ENCODE measurements at places on chromosomes 2 and 18.

GRCh38 chr2:173571021-173571821 is 216.5 kb downstream of the CDCA7 start:
- no peak overlapping the region for H3K4me3 ChIP-seq
- peak; percentile 68 for DNase-seq

- DNase-seq, result no peak
- H3K27ac ChIP-seq, result peak overlapping the region; percentile 33
- no peak overlapping the region for H3K4me3 ChIP-seq
Measured at GRCh38 chr2:233490831-233491230, 75.8 kb downstream of the USP40 start.

- H3K27ac ChIP-seq, result no peak overlapping the region
- no peaks in the 10 kb centered on the region for H3K4me1 ChIP-seq
- no peak for DNase-seq
- H3K4me3 ChIP-seq, result no peak overlapping the region
- no peaks in the 10 kb centered on the region for H3K36me3 ChIP-seq
Measured at GRCh38 chr18:79366177-79367094, 29.3 kb upstream of the NFATC1 start.

DNA sequence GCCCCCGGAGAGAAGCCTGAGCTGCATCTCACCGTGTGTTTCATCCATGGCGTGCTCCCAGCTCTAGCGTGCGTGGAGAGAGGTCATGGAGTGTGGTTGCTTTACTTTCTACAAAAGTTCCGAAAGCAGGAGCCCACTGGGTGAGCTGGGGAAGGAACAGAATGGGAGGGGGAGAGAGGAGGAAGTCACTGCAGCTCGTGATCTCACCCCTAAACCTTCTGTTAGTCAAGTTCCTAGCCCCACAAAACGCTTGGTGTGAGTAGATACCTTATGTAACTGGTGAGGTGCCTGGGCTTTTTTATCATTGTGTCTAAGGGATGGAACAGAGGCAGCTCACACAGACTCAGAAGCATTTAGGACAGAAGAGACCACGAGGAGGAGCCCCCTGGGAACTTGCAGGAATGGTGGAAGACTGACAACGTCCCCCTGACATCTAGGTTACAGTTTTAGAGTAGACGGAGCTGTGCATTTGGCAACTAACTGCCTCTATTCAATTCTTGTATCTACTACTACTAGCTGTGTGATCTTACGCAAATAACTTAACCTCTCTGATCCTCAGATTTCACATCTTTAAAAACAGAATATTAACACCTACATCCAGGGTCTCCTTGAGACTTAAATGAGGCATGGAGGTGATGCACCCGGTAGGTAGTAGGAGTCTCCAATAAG is 123.3 kb downstream of the ARL4C start:
- H3K27me3 ChIP-seq, result no peaks in the 10 kb centered on the region
- peaks cover 8% of the 10 kb centered on the region for H3K4me1 ChIP-seq
- H3K4me3 ChIP-seq, result no peak overlapping the region
- DNase-seq, result no peak

GRCh38 chr18:23779696-23780303 is 90.5 kb downstream of the LAMA3 start:
- H3K27ac ChIP-seq, result no peak overlapping the region
- no peaks in the 10 kb centered on the region for H3K27me3 ChIP-seq
- no peaks in the 10 kb centered on the region for H3K36me3 ChIP-seq
- H3K4me1 ChIP-seq, result no peaks in the 10 kb centered on the region
- no peak overlapping the region for H3K4me3 ChIP-seq
- DNase-seq, result no peak

DNA sequence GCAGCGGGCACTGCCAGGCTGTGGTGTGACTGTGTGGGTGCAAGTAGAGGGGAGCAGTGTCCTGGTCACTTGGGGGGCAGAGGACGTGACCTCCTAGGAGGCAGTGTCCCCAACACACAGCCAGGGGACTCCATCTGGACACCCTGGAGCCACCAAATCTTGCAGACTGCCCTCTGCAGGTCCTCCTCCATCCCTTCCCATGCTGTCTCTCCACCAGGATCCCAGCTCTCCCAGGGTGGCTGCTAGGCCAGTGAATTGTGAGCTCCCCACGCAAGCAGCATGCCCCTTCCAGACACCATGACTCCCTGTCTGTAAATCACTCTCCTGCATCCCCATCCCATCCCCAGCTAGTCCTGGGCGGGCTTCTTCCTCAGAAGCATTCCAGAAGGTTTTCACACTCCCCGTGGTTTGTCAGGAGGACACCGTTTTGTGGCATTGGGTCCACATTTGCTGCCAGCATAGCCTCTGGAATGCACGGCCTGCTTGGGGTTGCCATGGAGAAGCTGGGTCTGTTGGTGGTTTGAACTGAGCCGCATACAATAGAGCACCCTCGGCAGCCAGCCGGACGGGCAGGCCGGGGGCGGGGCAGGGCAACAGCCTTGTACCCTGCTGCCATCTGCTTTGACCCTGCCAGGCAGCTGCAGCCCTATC is 210.7 kb downstream of the KLHL29 start:
- no peaks in the 10 kb centered on the region for H3K36me3 ChIP-seq
- peak overlapping the region; percentile 77 for H3K27ac ChIP-seq
- DNase-seq, result peak; percentile 30
- peaks cover 10% of the 10 kb centered on the region for H3K4me1 ChIP-seq
- no peaks in the 10 kb centered on the region for H3K27me3 ChIP-seq
- H3K4me3 ChIP-seq, result no peak overlapping the region

DNA sequence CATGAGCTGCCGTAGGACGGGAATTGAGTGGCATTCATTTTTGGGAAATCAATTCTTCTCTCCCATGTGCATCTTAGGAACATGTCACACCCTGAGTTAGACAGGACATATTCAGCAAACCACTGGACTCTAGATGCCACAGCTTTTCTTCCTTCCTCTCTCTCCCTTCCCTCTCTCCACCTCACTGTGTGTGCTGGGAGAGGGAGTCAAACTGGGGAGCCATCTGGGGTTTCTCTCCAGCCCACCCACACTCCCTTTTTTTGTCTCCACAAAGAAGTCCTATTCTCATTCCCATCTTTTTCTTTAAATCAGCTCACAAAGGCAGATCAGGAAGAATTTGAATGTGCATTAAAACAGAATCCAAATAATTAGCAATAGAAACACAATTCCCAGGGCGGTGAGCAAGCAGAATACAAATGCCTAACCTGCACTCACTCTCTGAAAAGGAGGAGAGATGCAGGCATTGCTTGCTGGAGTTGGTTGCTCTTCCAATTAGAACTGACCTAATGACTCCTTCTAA is 15.4 kb downstream of the CD28 start:
- no peaks in the 10 kb centered on the region for H3K36me3 ChIP-seq
- H3K27ac ChIP-seq, result no peak overlapping the region
- no peak overlapping the region for H3K4me3 ChIP-seq
- no peak for DNase-seq

DNA sequence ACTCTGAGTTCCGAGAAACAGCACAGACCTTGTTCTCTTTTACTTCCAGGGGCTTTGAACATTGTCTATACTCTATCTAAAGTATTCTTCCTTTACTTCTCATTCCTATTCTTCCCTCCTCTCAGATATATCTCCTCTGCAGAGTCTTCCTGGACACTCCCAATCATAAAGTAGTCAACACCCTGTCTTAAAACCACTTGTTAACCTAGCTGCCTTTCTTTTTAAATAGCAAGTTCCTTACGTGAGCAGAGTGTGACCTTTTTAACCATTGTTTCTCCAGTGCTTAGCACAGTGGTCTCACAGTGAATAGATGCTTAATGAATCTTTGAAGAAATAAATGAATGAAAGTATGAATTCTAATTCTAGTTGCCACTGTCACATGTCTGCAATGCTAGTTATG is 47.4 kb downstream of the PTRHD1 start:
- H3K36me3 ChIP-seq, result no peaks in the 10 kb centered on the region
- H3K27ac ChIP-seq, result no peak overlapping the region
- no peaks in the 10 kb centered on the region for H3K27me3 ChIP-seq
- DNase-seq, result no peak
- no peaks in the 10 kb centered on the region for H3K4me1 ChIP-seq

DNA sequence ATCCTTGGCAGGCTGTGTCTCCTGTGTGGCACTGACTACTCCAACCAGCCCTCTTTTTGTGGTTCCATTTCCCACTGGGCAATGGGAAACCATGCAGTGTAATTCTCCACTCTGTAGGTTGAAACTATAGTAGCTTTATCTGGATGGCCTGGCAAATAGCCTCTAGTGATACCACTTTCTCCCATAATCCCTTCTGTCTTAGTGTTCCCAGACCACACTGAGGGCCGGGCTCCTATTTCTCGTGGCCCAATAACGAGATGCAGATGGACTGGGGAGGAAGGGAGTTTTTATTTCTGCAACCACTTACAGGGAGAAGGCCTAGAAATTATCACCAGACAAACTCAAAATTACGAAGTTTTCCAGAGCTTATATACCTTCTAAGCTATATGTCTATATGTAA is 24.7 kb downstream of the SKA1 start:
- no peaks in the 10 kb centered on the region for H3K36me3 ChIP-seq
- H3K4me1 ChIP-seq, result no peaks in the 10 kb centered on the region
- no peak overlapping the region for H3K27ac ChIP-seq
- no peak overlapping the region for H3K4me3 ChIP-seq

GRCh38 chr2:100780203-100781008 is 39.5 kb upstream of the NPAS2 start:
- peak; percentile 23 for DNase-seq
- H3K4me1 ChIP-seq, result no peaks in the 10 kb centered on the region
- H3K27ac ChIP-seq, result no peak overlapping the region

GRCh38 chr18:9860682-9861081 is 25.1 kb upstream of the TXNDC2 start:
- no peak overlapping the region for H3K4me3 ChIP-seq
- H3K27me3 ChIP-seq, result no peaks in the 10 kb centered on the region
- DNase-seq, result no peak
- no peaks in the 10 kb centered on the region for H3K4me1 ChIP-seq
- H3K36me3 ChIP-seq, result no peaks in the 10 kb centered on the region

DNA sequence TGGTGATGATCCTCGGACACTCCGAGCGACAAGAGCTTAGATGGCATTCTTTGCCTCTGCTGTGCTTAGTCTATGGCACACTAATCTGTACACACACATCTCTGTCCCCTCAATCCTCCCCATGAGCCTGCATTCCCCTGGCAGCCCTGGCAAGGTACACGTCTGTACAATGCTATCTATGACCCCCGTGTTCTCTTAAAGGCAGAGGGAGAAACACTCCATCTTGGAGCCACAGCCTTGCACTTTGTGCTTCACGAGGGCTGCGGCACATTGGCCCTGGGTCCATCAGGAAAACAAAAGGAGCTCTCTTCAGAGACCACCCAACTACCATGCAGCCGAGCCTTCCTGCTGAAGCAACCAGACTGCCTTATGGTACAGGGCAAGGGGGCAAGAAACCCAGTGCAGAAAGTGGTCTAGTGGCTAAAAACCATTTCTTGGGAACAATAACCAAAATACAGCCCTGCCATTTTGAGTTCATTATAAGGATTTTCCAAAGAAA is 42.5 kb downstream of the STEAP3 start:
- H3K36me3 ChIP-seq, result no peaks in the 10 kb centered on the region
- DNase-seq, result no peak
- H3K27ac ChIP-seq, result no peak overlapping the region
- no peaks in the 10 kb centered on the region for H3K27me3 ChIP-seq
- H3K4me3 ChIP-seq, result no peak overlapping the region
- H3K4me1 ChIP-seq, result no peaks in the 10 kb centered on the region

DNA sequence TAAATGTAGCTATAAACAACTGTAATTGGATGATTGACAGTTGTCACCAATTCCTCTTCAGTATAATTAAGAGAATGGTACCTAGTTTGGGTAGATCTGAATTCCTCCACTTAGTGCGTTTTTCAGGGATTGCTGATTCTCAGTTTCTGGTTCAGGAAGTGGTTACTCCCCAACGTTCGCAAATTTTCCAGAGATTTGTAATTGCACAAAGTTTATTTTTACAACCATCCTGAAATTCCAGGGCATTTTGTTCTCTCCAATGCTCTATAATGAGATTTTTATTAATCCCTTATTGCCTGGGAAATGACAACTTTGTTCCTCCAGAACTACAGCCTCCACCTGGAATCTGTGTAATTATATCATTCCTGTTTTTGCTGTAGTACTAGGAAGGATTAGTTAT is 710.6 kb upstream of the ZEB2 start:
- H3K27me3 ChIP-seq, result no peaks in the 10 kb centered on the region
- DNase-seq, result no peak
- H3K27ac ChIP-seq, result no peak overlapping the region
- no peak overlapping the region for H3K4me3 ChIP-seq
